Activated naive CD8-positive, alpha-beta T cell treated with anti-CD3 and anti-CD28 coated beads, Interleukin-2, amount 10 ng/mL, durations not matched to agents 7 days and 5 days (primary cell): ENCODE measurements at places on chromosomes 6 and 20. TPM values are rescaled to one million over a fixed set of nuclear protein-coding genes. Genes with fewer than 3 reads are reported as not detected.

PIGU gene
- 19.1 TPM for total RNA-seq

MDFI gene
- total RNA-seq, result not detected

DNA sequence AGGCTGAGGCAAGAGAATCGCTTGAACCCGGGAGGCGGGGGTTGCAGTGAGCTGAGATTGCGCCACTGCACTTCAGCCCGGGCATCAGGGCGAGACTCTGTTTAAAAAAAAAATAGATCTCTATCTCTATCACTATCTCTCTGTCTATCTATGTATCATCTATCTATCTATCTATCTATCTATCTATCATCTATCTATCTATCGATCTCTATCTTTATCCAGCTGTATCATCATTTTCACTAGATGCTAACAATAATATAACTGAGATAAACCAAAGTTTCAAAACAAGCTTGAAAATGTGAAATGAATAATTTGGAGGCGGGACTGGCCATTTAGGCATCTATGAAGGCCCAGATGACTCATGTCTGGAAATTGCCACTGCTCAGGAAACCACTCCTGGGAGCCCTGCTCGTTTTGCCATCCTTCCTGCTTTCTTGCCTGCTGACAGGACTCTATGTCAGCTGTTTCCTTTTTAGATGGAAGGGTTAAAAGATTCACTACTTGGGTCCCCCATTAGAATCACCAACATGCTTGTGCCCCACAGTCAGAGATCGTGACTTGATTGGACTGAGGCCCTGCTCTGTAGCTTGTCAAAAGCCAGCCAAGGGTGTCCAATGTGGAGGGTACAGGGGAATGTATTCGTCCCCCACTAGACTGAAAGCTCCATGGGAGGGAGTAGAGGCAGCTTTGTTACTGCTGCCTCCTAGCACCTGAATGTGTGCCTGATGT, 61.7 kb downstream of the UTRN start:
- H3K36me3 ChIP-seq, result peaks cover 14% of the 10 kb centered on the region
- peak overlapping the region; percentile 75 for H3K4me3 ChIP-seq
- H3K27me3 ChIP-seq, result no peaks in the 10 kb centered on the region
- peaks cover 61% of the 10 kb centered on the region for H3K4me1 ChIP-seq
- H3K27ac ChIP-seq, result peak overlapping the region; percentile 86
- DNase-seq, result no peak

DNA sequence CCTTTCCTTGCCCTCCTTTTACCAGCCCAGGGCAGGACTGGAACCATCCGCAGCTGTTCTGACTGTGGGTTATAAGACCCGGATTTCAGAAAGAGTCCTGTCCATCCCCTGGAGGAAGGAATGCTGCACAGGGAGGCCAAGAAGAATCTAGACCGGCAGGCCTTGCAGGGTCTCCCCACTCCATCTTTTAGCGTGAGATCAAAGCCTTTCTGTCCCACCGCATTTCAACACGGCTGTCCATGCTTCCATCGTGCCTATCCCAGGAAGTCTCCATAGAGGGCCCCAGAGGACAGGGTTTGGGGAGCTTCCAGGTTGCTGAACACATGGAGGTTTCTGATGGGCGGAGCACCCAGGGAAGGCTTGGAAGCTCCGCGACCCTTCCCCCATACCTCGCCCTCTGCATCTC, 79.3 kb upstream of the AGPAT4 start:
- H3K4me3 ChIP-seq, result no peak overlapping the region
- no peaks in the 10 kb centered on the region for H3K27me3 ChIP-seq
- no peak for DNase-seq
- peaks cover 11% of the 10 kb centered on the region for H3K4me1 ChIP-seq

- peaks cover 85% of the 10 kb centered on the region for H3K27me3 ChIP-seq
- no peak for DNase-seq
Observed at GRCh38 chr6:98842342-98843180, 8.2 kb downstream of the POU3F2 start.

- H3K36me3 ChIP-seq, result peaks cover 27% of the 10 kb centered on the region
- no peak overlapping the region for H3K27ac ChIP-seq
- H3K4me3 ChIP-seq, result no peak overlapping the region
Observed at GRCh38 chr6:160464744-160465143, 116.6 kb downstream of the SLC22A3 start.

- H3K4me3 ChIP-seq, result no peak overlapping the region
- H3K36me3 ChIP-seq, result peaks cover 24% of the 10 kb centered on the region
- DNase-seq, result no peak
- peaks cover 69% of the 10 kb centered on the region for H3K4me1 ChIP-seq
Observed at GRCh38 chr6:15269011-15269410, 23.1 kb downstream of the JARID2 start.

DNA sequence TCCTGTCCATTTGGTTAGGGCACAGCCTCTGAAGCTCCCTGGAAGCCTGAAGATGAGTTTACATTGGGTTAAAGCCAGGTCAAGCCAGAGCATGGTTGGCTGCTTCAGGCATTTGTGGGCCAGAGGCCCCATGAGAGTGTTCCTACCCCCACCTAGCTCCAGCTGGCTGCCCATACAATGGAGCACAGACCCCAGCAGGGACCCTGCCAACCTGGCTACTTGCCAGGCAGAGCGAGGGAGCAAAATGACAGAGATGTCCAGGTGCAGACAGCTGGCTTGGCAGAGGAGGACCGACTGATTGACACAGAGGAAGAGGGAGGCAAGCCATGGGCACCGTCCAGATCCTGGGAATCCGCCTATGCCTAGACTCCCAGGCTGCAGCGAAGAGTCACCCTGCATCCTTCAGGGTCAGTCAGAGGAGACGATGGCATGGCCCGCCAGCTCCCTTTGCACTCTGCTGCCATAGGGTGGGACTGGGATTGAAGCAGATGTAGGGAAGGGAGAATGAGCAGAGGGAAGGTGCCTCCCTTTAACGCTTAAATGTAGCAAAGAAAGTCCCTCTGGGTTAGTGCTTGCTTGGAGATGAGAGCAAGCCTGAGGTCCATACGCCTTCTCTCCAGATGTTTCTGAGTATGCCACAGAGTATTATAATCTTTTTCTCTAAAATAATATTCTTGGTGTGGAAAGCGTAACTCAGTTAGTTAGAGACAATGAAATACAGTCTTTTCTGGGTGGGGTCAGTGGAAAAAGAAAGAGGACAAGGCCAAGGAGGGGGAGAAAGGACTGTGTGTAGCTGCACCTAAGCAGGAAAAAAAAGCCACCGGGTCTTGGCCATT, 77.6 kb upstream of the FYN start:
- H3K4me3 ChIP-seq, result no peak overlapping the region
- no peak for DNase-seq
- no peaks in the 10 kb centered on the region for H3K36me3 ChIP-seq
- peaks cover 2% of the 10 kb centered on the region for H3K4me1 ChIP-seq
- H3K27me3 ChIP-seq, result peaks cover 3% of the 10 kb centered on the region
- no peak overlapping the region for H3K27ac ChIP-seq

GRCh38 chr20:48841875-48842529, 14.2 kb upstream of the PREX1 start:
- H3K27ac ChIP-seq, result no peak overlapping the region
- no peaks in the 10 kb centered on the region for H3K36me3 ChIP-seq
- H3K4me3 ChIP-seq, result no peak overlapping the region
- peaks cover 4% of the 10 kb centered on the region for H3K4me1 ChIP-seq
- no peak for DNase-seq
